GM04504 (cell line): ENCODE measurements at places on chromosomes 1 and 21.
A peak's percentile ranks its signal among the peaks of the same experiment; 100 is the strongest.

- no peak for DNase-seq
Observed at GRCh38 chr1:93143136-93143535, 37.1 kb downstream of the TMED5 start.

DNA sequence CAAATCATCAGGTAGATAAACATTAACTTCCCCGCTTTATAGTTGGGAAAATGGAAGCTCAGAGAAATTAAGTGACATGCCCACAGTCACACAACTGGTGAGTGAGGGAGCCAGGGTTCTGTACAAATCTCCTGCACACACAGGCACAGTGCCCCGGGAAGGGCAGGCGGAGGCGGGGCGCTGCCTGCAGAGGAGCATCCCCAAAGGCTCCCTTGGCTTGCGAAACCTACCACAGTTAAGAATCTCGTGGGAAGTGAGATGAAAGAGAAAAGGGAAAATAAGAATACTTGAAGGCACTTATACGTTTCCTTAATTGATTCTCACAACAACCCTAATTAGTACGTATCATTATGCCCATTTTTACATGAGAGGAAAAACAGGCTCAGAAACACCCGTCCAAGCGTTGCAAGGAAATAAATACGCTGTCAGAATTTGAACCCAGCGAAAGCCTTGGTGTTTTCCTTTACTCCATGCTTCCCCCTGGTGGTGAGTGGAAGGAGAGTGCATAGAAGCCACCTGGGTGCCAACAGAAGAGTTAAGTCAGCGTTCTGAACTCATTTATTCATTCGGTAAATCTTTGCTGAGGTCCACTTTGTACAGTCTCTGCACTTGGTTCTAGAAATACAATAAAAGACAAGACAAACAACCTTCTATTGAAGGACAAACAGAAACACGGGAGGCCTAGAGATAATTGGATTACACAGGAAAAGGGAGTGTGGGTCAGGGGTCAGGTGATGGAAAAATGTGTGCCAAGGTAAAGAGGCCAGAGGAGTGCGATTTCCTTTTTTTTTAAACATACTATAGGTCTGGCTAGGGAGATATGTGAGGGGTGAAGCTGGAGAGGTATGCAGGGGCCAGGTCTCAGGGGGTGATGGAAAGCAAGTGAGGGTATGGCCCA lies 28.4 kb downstream of the ACP6 start:
- peak; percentile 17 for DNase-seq

DNA sequence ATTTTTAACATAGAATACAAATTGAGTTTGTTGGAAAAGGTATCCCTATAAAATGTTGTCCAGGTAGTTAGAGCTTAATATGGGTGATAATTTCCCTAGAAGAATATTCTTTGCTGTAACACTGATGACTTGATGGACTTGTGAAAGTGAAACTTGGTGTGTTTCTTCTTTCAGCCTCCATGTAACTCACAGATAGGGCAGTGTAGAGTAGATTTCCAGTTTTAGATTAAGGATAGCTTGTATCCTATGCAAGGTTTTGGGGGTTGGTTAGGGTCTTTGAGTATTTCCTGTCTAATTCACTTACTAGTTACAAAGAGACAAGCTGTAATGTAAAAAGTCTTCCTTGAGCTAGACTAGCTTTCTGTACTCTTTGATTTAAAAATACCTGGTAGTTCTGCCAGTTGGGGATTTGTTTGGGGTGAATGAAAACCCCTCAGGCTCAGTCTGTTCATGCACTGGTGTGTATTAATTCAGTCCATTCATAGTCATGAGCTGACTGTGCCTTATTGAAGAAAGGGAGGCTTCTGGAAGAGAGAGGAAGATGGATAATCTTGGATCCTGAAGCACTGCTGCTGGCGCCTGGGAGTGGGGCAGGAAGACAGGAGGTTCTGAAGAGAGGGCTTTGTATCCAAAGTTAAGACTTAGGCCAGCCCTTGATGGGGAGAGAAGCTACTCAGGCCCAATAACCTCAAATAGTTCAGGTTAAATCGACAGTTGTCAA lies 83.6 kb downstream of the CAMTA1 start:
- DNase-seq: no peak

GRCh38 chr1:45385302-45385701 lies 45.1 kb upstream of the MUTYH start:
- DNase-seq: no peak

- DNase-seq: peak; percentile 4
Observed at GRCh38 chr1:79497193-79497773, 490.8 kb upstream of the ADGRL4 start.

DNA sequence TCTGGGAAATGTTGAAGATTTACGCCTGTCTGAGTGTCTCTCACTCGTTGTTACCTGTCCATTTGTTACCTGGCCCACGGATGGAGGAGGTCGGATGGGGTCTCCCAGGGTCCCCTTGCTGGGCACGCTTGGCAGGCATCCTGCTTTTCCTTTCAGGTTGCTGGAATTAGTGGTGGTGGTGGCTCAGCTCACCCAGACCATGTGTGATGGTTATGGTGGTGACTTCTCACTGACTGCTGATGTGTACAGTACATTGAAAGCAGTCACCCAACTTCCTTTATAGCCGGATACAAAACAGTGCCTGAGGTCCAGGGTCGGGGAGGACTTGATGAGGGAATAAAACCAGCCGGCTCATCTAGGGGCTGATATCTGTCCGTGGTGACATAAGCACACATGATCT lies 19.5 kb downstream of the MAPKAPK2 start:
- no peak for DNase-seq

DNA sequence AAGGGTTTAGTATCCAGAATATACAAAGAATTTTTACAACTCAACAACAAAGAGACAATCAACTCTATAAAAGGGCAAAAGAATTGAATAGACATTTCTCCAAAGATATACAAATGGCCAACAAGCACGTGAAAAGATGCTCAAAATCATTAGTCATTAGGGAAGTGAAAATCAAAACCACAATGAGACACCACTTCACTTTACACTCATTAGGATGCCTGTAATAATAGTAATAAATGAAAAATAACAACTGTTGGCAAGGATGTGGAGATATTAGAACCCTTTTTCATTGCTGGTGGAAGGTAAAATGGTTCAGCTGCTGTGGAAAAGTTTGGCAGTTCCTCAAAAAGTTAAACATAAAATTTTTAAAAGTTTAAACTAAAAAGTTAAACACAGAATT lies 7.0 kb upstream of the ABCD3 start:
- DNase-seq: no peak

GRCh38 chr1:5640845-5641244 lies 351.4 kb downstream of the NPHP4 start:
- no peak for DNase-seq
